ENCODE measurements at places on chromosomes 7 and 10.

DNA sequence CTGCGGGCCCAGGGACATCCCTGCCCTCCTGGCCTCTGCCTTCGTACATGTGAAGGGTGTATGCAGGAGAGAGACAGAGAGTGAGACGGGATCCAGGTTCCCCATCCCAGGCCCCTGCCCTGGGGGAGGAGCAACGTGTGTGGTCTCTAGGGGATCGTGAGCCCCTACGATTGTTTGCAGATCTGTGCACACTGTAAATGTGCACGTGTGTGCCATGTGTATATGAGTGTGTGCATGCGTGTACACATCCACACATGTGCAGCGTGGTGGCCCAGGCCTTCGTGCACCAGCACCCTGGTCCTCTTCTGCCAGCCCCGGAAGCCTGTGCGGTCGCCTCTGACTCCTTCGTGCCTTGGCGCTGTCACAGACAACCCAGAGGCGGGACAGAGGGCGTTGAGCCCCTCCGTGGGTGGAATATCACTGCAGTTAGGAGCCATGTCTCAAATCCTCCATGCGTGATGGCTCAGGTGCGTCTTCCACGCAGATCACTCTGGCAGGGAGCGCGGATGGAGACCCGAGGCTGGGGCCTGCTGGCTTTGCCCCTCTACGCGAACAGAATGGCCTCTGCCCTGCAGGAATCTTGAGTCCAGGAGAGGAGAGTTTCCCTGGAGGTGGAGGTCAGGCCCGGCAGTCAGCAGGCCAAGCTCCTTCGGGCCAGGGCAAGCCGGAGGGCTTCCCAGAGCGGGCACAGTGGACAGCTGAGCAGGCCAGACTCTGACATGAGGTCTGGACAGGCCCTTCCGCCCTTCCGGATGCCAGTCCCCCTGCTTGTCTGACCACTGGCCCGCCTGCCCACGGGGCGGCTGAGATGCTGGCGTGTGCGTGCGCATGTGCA, 97.5 kb downstream of the UNCX start:
- DNase-seq = no peak

- no peak for DNase-seq
These were observed 6.0 kb upstream of the LMBR1 start for GRCh38 chr7:156898938-156899337.

GRCh38 chr10:94027197-94027596, 33.5 kb downstream of the PLCE1 start:
- DNase-seq = no peak

GRCh38 chr7:56081626-56082340, 11.0 kb downstream of the PHKG1 start:
- no peak for DNase-seq

DNA sequence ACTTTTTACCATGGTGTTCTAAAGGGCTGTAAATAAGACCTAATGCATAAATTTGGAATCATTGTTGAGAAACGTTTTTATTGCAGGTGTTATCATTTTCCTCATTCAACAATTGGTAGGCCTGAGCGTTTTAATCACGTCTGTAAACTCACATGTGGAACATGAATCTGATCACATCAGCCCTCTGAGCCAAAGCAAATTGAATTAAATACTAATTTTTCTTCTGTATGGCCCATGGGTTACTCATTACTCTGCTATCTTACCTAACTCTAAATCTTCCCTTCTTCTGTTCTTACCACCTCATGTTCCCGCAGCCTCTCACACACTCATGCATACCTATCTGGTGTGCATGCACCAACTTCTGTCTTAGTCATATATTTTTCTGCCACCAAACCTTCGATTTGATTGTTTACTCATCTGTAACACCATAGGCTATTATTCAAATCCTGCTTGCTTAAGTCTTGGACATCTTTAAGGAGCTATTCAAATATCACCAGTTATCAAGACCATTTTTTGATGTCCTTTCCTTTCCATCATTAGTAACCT, 82.3 kb downstream of the NXPH1 start:
- no peak for DNase-seq

DNA sequence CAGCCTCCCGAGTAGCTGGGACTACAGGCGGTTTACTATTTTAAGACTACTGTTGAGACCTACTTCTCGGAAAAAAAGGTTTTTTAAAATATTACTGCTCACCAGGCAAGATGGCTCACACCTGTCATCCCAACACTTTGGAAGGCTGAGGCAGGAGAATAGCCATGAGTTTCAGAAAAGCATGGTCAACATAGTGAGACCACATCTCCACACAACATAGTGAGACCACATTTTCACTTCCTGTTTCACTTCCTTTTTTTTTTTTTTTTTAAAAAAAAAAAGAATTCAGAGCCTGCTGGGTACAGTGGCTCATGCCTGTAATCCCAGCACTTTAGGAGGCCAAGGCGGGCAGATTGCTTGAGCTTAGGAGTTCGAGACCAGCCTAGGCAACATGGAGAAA, 46.5 kb downstream of the SVOPL start:
- DNase-seq = no peak

GRCh38 chr7:44433255-44434022, 57.0 kb downstream of the NUDCD3 start:
- no peak for DNase-seq

GRCh38 chr7:34991938-34992840, 45.1 kb downstream of the DPY19L1 start:
- DNase-seq = peak; percentile 27

- DNase-seq = no peak
These were observed 114.5 kb upstream of the LYZL1 start for GRCh38 chr10:29174389-29174788.

GRCh38 chr7:98836811-98837629, 32.8 kb downstream of the TMEM130 start:
- peak; percentile 1 for DNase-seq

- no peak for DNase-seq
These were observed 31.0 kb upstream of the ELFN1 start for GRCh38 chr7:1639071-1639470.

- peak; percentile 85 for DNase-seq
These were observed 165.9 kb downstream of the DNAJB6 start for GRCh38 chr7:157502701-157503111.

DNA sequence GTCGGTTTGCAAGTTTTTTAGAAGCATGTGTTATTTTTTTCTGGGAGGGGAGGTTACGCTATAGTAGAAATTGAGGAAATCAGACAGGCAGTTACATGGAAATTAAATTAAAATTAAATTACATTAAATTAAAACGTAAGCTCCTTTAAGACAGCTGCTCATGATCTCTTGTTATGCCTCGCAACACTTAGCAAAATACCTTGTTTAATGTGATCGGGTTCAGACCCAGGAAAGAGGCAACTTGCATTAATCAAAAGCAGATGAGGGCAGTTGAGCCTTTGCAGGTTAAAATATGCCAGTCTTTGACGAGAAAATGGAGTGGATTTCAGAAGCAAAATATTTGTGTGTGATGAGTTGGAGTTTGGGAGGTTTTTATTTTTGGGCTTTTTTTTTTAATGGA, 651.8 kb downstream of the INHBA start:
- no peak for DNase-seq

DNA sequence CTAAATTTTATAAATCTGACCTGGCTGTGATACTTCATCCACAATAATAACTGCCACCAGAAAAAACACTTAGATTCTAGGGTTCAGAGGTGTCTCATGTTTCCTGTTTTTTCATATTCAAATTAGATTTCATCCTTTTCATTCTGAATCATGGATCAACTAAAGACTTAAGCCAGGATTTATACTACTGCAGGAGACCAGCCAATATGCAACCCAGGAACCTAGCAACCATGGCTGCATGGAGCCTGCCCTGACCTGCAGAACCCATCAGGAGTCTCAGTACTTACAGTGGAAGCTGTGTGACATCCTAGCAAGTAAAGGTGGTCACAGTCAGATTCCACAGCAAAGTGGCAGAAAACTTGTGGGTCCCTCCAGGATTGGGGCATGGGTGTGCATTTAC, 40.5 kb upstream of the RNF148 start:
- DNase-seq = no peak

GRCh38 chr10:80153460-80153859, 20.9 kb downstream of the PLAC9 start:
- no peak for DNase-seq

DNA sequence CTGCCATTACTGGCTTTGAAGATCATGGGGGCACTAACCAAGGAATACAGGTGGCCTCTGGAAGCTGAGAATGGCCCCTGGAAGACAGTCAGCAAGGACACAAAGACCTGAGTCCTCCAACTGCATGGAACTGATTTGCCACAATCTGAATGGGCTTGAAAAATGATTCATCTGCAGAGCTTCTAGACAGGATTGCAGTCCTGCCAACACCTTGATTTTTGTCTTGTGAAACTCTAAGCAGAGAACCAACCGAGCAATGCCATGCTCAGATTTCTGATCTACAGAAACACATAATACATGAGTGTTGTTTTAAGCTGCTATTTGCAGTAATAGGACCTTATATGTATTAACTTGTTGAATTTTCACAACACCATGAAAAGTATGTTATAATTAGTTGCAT, 66.1 kb upstream of the SLC13A1 start:
- no peak for DNase-seq

- DNase-seq = no peak
These were observed 755 bp downstream of the FRMPD2 start for GRCh38 chr10:48273741-48274140.

GRCh38 chr7:71385330-71385729, 253.4 kb downstream of the GALNT17 start:
- DNase-seq = no peak

GRCh38 chr10:124601016-124601415, 139.4 kb downstream of the LHPP start:
- no peak for DNase-seq

- DNase-seq = no peak
These were observed 31.6 kb downstream of the GRB10 start for GRCh38 chr7:50751146-50751545.

DNA sequence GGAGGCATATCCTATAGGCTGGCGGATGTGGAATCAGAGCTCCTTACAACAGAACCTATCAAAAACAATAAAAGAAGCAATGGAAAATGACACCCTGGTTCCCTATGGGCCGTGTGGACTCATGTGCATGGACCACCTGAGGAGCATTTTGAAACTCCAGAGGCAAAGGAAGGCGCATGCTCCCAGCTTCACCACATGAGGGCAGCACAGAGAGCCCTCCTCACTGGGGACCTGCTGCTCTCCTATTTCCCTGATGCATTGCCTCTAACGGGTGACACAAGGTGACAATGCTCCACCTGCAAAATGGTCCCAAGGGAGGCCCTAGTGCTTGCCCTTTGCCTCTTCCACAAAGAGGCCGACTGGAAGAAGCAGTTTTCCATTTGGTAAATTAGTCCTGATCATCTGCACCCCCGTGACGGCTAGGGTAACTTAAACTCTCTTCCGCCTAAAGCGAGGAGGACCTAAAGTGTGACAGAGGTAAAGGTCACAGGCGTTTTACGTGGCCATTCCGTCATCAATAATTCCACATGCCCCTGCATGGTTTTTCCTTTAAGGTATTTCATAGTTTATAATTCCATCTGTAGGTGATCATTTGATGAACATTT, 67.7 kb downstream of the GPAM start:
- peak; percentile 35 for DNase-seq

DNA sequence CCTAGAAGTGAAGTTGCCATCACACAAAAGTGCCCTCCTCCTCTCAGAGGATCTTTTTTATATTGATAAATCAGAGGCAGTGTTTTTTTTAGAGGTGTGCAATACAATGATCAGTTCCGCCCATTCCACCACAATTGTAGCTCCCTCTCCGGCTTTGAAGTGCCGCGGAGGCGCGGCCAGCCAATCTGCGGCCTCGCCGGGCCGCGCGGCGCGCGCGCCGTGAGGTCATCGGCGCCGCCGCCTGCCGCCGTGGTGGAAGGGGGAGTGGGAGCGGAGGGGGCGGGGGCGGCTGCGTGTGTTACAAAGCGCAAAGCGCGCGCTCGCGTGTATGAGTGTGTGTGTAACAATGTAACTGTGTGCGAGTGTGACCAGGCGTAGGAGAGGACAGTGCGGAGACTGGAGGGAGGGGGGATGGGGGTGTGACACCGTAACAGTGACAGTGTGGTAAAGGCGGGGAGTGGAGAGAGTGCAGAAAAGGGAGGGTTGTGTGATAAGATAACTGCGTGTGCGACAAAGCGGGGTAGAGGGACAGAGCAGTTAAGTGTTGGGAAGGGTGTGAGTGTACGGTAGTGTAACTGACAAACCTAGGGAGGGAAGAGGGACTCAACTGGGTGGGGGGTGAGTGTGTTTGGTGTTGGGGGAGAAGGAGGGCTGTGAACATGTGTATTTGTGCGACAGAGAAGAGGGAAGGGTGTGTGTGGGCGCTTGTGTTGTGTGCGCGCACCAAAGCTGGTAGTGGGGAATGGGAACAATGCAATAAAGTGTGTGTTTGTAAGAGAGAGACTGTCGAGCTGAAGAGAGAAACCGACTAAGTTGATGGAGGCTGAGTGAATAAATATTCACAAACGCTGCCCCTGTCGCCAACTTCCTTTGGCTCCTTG, at the start of gene SP8:
Gene SP8, minus strand, starts transcription at position 108 of the 881 bp plus-strand sequence. Its CDS starts 88 bp downstream, at position 20.
- no peak for DNase-seq

GRCh38 chr10:124336186-124336585, 82.5 kb downstream of the OAT start:
- no peak for DNase-seq

DNA sequence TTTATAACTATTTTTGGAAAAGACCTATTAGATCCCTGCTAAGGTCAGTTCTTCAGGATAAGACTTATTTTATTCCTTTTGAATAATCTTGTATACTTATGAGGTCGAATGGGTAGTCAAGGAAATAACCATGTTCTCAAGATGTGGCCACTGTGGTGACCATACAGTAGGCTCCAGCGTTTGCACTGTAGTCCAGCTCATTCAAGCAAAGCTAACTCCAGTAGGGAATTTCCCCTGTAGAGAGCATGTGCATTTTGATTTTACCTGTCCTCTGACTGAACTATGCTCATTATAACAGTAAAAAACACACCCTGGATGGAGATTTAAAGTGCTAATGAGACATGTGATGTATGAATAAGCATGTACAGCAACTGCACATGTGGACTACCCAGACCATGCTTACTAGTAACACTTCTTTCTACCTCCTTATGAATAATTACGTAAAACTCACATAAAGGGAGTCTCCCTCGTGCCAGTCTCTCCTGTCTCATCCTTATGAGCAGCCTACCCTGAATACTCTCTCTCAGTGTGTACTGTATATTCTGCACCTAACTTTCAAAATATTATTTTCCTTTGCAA, 32.4 kb upstream of the SEMA3E start:
- DNase-seq = no peak

GRCh38 chr10:43774234-43774769, 125.6 kb upstream of the ZNF32 start:
- no peak for DNase-seq

DNA sequence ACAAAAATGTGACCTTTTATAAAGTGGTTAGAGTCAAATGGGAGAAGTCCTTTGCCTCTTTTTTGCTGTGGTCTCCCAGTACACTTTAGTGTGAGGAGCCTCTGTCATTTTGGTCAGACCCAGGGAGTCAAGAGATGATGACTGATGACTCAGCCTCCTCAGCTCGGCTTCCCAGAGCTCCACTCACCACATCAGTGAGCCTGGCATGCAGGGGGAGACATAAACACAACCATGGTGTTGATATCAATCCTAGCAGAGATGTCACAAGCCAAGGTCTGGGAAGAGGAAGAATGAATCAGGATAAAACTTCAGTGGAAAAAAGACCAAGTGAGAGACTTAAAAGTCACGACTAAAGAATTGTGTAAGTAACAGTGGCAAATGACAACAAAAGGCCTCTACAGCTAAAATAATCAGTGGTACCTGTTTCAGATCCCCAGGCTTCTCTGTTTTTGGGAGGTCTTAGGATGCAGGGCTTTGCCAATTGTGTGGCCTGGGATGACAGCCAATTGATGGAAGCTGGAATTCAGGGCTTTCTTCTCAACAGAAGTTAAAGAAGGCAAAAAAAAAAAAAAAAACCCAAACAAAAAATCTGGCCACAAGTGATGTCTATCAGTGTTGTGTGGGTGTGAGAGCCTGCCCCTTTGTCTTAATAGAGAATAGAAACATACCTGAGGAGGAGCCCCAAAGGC, 50.2 kb downstream of the TFAM start:
- no peak for DNase-seq

Measured in CD4-positive, alpha-beta T cell treated with Interleukin-4 for 1 hour (primary cell).